ENCODE measurements at places on chromosomes 11 and 22.

DNA sequence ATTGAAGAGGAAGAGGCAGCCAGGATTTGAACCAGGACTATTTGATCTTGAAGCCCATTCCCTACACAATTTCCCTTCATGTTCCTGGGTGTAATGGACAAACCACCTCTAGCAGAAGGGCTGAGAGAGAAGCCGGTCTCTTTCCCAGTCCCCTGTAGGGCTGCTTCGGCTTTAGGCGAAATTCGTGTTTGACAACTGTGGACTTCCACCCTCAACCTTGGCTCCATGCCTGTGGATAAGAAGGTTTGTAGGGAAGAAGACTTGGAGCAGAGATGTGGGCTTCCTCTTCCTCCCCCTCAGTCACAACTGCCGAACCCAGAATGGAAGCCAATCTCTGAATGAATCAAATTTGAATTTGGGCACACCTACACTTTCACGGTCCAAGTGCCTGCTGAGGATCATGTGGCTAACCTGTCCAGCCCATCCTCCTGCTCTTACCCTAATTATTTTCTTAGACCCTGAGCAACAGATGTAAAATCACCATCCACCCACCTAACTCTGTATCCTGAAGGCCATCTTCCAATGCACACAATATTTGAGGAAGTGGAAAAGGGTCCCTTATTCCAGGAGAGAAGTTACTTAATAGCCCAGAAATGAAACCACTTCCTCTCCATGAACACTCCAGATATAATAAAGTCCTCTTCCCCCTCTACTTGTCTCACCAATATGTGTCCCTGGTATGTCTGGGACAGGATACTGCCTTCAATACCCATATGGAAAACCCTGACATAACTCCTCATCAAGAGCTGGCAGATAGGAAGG, 10.1 kb upstream of the SCN2B start:
- DNase-seq: no peak

DNA sequence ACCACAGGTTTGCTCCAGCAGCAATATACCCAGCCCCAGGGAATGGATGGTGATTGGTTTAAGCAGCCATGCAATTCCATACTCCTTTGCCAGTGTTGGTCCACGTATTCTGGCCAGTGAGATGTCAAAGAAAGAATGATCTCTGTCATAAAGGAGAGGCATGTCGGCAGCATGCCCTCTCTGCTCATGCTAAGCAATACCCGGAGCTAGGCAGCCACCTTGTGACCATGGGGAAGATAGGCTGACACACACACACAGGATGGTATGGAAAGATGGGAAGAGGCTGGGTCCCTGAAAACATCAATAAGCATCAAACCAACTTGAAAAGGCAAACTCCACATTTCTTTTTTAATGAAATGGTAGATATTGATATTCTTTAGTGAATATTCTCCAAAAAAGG, 5.1 kb downstream of the ABCC8 start:
- no peak for DNase-seq

- no peak for DNase-seq
Measured at GRCh38 chr11:128660947-128661346, 32.9 kb upstream of the FLI1 start.

DNA sequence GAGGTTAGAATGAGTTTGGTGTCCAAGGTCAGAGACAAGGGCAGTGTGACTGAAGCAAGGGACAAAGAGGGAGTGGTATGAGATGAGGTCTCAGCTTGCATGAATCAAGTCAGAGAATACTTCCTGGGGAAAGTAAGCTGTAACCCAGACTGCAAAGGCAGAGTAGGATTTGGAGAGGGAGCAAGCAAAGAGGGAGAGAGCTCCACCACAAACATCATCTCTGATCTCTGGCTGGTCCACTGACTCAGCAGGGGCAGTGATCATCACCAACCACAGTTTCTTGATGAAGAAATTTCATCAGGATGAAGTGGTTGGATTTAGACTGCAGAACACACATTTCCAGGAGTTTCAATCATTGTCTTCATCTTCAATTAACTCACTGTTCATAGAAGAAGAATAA, 54.9 kb upstream of the HMGXB4 start:
- DNase-seq: no peak

DNA sequence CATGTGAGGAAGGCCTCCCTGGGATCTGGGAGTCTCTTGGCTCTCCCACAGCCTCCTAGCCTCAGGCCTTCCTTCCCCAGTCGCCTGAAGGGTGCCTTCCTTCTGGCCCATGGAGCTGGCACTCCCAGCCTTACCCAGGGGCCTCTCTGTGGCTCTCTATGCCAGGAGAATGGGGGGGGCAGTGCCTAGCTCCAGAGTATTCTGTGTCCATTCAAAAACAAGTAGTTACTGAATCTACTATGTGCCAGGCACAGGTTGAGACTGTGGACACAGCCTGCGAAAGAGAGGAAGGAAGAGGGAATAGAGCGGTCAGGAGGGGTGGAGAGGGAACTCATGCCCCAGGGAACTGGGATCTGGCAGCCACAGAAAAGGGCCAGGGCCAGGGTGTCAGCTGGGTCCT, 2.7 kb upstream of the PLA2G3 start:
- no peak for DNase-seq

- no peak for DNase-seq
Measured at GRCh38 chr11:9990221-9990973, 303.6 kb downstream of the SBF2 start.

DNA sequence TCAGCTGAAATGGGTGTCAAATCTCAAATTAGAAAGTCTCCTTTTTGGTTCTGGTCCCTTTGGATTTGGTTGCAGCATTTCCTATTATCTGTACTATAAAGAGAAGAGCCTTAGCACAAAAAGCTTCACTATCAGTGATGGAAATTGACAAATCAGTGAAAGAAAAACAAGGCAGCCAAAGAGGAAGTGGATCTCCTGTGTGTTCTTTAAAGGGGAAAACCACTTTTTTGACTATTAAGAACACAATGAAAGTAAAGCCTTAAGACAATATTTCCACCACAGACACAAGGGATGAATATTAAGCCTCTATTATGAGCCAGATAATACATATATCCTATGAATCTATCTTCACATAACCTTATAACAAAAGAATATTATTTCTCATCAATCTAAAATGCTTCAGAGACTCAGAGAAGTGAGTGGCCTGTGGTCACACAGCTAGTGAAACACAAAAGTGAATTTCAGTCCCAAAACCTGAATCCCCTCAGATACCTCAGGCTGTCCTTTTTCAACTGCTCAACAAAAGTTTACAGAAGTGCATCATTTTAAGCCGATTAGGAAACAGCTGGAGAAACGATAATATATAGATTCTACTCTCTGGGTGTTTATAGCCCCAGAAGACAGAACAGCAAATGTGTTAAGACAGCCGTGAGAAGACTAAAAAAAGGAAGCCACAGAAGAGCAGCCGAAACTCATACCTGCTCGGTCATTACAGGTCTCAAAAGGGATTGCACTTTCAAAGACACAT, 24.4 kb upstream of the FSHB start:
- no peak for DNase-seq

- no peak for DNase-seq
Measured at GRCh38 chr11:64539711-64540427, 51.2 kb upstream of the SLC22A12 start.

GRCh38 chr11:95661162-95661561, 128.4 kb downstream of the FAM76B start:
- DNase-seq: no peak

GRCh38 chr11:69867076-69868005, 48.1 kb upstream of the FGF3 start:
- peak; percentile 36 for DNase-seq

- DNase-seq: no peak
Measured at GRCh38 chr22:27088026-27088425, 430.6 kb downstream of the MIAT start.
